ENCODE measurements at places on chromosomes 4 and X.
A peak's percentile ranks its signal among the peaks of the same experiment; 100 is the strongest.

DNA sequence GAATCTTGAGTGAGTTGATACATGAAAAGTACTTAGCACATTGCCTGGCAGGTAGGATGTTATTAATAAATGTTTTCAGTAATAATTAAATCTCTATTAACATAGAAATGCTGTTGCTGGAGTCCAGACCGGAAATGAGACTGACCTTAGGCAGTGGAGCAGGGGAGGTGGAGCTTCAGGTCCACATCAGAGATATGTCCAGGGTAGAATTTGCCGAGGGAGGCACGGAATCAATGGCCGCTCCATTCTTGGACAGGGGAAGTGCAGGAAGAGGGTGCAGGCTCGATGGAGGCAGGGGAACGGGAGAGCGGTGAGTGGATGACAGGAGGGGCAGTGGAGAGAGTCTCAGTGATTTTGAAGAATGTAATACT lies 107.3 kb downstream of the GATB start:
- no peak for DNase-seq

DNA sequence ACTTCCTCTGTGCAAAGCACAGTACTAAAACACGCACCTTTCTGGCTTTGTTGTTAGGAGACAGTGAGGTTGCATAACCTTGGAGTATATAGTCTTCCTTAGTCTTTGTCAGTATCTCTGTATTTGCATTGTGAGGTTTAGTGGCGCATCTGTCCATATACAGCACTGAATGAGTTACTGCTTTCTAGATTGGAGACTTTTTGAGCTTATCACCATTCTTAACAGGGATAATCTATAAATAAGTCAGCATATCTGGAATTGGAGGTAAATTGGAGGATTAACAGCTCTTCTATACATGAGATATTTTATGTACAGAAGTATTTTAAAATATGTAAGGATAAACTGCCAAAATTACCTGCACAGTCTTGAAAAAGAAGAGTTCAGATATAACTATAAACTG lies 4.3 kb downstream of the FHDC1 start:
- DNase-seq, result no peak

- no peak for DNase-seq
These were observed 884 bp downstream of the RELL1 start for GRCh38 chr4:37685161-37685822.

- no peak for DNase-seq
These were observed 8.2 kb downstream of the FANCB start for GRCh38 chrX:14864631-14865030.

- no peak for DNase-seq
These were observed 602.5 kb downstream of the KCTD8 start for GRCh38 chr4:43846111-43846587.

DNA sequence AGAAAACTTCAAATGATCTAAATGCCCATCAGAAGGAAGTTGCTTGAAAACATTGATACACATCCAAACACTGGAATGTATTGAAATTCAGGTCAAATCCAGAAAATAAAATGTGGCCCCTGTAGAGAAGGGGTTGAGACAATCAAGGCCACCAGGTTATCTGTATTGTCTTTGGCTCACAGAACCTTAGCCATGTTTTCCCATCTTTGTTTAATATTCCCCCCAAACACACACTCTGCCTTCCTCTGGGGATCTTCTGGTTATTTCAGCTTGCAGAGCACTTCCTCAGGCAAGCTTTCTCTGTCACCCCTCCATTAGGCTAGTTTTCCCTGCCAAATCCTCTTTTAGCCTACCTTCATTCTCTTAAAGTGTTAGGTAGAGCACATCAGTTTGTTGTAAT lies 30.5 kb downstream of the PAGE2 start:
- no peak for DNase-seq

- DNase-seq, result no peak
These were observed 644.1 kb upstream of the GNPDA2 start for GRCh38 chr4:45370408-45370807.

DNA sequence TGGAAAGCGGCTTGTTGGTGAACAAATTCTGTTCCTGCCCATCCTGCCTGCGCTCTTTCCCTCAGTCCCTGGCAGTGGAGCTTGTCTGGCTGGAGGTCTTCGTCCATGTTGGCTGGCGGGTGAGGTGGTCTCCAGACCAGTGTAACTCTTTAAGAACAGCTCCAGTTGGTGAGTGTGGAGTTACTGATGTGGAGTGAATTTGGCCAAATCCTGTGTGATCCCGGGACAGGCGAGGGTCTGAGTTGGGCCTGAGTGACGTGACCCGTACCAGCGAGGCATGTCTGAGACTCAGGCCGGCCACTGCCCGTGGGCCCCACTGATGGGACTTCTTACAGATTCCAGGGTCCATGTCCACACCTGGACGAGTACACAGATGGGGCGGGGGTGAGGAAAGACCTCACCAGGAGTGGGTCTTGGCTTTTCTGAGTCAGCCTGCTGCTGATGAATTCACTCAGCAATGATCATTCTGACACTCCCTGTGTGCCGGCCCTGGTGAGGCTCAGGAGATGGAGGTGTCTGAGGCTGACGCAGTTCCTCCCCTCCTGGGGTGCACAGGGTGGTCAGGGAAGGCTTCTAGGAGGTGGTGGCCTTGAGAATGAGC lies 45.5 kb downstream of the PSAPL1 start:
- DNase-seq, result no peak

GRCh38 chr4:149993030-149993429 lies 85.2 kb upstream of the DCLK2 start:
- no peak for DNase-seq

DNA sequence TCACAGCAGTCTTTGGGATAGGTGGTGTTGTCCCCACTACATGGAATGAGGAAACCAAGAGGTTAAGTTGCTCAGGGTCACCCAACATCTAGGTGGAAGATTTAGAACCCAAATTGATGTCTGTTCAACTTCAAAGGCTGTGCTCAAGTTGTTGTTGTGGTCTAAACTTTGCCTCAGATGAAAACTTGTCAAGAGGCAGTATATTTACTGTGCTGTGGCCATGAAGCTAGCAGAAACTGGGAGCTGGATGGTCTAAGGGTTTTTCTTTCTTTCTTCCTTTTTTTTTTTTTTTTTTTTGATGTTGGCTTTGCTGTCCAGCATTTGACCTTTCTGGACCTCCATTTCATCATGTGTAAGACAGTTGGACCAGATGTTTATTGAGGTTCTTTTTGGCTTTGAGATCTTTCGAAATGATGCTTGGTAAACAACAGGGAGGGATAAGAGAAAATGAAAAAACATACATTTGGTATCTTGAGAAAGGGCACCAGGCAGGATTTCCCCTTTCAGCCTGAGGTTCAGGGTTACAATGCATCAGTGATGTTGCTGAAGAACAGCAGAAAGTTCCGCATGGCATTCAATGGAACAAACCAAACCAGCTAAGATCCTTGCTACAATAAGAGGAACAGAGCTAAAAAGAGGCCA lies 166.2 kb upstream of the RPS6KA3 start:
- no peak for DNase-seq

- no peak for DNase-seq
These were observed 2.4 kb downstream of the CXXC4 start for GRCh38 chr4:104492183-104492771.

DNA sequence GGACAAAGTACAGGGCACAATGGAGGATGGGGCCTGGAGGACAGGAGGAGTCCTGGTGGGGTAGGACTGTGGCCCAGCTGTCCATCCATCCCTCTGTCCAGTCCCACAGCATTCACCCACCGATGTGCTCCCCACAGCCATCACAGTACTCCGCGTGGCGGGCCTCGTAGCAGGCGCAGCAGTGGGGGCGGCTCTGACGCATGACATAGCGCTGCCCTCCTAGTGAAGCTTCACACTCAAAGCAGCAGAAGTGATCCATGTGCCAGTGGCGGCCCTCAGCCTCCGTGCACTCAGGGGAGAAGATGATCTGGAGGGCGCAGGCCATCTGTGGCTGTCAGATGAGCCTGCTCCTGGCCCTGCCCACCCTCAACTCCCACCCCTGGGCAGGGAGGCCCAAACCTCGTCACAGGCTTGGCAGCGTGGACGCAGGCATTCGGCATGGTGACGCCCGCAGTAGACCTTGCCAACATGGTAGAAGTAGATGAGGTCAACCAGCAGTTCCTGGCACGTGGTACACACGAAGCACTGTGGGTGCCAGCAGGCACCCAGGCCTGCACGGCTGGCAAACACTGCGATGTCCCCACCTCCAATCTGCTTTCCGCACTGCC lies 6.3 kb downstream of the PLP2 start:
- no peak for DNase-seq

DNA sequence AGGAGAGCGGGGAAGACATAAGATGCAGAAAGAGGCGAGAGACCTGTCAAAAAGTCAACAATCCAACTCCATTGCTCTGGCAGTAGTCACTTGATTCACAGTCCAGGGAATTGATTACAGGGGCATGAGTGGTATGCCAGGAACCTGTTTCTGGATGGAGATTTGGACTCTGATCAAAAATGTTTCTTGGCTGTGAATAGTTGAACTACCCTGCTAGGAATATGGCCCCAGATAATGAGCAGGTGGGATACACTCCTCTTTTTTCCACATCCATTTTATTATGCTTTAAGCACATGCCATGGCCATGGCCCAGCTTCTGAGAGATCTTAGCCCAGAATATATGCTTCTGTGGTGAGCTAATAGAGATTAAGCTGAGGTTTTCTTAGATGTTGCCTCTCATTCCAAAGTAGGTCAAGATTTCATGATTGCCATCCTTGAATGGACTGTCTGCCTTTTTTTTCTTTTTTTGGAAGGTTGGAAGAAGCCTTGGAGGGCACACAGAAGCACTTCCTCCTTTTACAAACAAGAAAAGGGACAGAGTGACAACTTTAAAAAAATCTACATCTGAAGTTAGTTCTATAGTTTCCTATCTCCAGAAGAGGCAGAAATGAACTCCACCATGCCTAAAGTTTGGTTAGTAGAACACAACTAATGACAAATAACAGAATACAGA lies 121.9 kb downstream of the KIT start:
- DNase-seq, result no peak

DNA sequence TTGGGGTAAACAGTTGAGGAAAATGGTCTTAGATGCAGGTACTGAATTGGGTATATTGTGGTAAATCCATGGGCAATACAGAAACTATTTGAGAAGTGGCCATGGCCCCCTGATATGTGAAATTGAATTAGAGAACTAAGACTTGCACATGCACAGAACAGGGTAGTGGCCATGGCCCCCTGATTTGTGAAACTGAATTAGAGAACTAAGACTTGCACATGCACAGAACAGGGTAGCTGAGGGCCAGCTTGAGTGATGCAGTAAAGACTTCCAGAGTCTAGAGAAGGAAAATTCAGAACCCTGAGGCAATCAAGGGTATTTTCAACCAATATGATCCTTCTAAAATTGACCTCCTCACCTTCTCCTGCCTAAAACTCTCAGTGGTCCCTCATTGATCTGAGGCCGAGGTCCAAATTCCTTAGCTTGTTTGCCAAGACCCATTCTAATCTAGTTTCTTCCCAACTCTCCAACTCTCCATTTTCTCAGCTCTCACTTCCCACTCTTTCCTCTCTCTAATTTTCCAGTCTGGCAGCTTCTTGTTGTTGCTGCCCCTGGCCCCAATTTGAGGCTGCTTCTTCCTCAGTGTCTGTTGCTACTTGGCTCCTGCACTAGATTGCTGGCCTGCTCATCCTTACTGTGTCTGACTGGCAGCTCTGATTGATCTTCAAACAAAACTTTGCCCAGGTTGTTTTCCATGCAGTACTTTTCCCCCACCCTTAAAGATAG lies 72.4 kb downstream of the FRAS1 start:
- DNase-seq, result no peak

GRCh38 chr4:161454860-161455259 lies 708.9 kb downstream of the FSTL5 start:
- no peak for DNase-seq

- DNase-seq, result peak; percentile 42
These were observed 401 bp downstream of the SOWAHD start for GRCh38 chrX:119758731-119759247.

GRCh38 chr4:170769862-170770261 lies 680.1 kb upstream of the AADAT start:
- DNase-seq, result no peak

All from memory B cell (primary cell).